ENCODE measurements at places on chromosomes 6 and 20. TPM values are rescaled to one million over a fixed set of nuclear protein-coding genes. Genes with fewer than 3 reads are reported as not detected.
A peak's percentile ranks its signal among the peaks of the same experiment; 100 is the strongest.

The CTCFL gene
- 0.41 TPM for total RNA-seq

GRCh38 chr6:147418523-147418922 lies 90.0 kb upstream of the SAMD5 start:
- peak; percentile 10 for DNase-seq

DNA sequence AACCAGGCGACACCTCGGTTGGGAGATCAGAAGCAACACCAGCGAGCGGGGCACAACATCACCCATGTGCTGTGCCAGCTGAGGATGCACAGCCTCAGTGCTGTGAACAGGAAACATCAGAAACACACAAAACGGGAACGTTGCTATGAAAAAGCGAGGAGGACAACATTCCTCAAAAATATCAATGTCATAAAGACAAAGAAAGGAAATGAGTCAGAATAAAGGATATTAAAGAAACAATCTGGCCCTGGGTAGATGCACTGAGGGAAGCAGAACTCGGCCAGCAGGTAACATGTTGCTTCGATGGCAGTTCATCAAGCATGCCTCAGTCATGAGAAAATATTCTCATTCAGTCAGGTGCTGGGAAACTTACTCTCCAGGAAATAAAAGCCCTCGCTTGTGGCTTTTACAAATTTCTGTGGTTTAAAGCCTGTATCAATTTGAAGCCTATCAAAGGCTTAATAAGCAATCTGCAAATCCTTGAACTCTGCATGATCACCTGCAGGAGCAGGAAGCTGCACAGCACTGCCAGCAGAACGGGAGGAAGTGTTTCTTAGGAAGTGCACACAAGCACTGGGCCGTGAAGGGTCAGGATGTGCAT lies 77.5 kb downstream of the GINS1 start:
- DNase-seq = peak; percentile 14

The LTB gene
- total RNA-seq = 19.3 TPM

DNA sequence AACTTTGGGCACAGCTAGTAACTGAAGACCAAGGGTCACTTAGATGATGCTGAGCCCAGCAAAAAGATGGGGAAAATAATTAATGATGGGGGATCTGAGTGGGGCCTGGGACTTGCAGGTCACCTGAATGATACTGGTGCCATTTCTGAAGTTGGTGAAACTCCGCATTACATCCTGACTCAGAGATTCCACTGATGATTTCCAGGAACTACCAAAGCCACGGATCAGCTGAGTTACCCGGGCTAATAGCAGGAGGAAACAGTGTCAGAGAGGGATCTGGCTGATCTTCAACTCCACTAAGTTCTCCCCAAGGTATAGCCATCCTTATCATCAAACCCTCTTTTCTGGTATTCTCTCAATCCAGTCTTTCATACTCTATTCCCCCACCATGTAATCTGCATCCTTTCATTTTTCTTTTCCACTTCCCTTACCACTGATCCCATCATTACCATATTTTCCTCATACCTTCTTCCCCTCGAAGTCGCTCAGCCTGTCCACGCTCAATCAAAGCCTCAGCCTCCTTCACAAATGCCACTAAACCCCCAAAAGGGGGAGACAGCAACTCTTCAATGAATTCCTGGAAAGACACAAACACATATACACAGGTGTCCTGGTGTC lies 20.2 kb downstream of the VPS52 start:
- no peak for DNase-seq

- no peak for DNase-seq
Observed at GRCh38 chr6:7777074-7777473, 51.2 kb downstream of the BMP6 start.

The MOG gene
- total RNA-seq = not detected

The SRMS gene
- 0.48 TPM for total RNA-seq

Measured in kidney epithelial cell (primary cell).